ENCODE measurements at places on chromosomes 11 and 22.

DNA sequence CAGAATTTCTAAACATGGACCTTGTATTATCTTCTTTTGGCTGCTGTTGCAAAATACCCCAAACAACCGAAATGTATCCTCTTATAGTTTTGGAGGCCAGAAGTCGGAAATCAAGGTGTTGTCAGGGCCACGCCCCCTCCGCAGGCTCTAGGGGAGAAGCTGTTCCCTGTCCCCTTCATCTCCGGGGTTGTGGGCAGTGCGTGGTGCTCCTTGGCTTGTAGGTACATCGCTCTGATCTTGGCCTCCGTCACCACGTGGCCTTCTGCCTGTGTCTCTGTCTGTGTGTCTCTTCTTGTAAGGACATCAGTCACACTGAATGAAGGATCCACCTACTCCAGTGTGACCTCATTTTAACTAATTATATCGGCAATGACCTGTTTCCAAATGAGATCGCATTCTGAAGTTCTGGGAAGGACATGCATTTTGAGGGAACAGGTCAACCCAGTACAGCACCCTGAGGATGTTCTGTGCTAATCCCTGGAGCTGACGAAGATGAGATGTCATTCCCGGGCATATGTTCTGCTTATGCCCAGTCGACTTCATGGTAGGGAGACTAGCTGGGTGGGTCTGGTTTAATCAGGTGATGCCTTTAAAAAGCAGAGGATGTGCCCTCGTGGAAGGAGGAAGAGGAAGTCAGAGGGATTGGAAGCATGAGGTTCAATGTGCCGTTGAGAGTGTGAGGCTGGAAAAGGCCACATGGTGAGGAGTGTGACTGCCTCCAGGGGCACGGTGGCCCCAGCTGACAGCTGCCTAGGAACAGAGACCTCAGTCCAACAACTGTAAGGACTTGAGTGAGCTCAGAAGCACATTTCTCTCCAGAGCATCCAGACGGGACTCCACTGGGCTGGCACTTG, 531.1 kb downstream of the TBC1D22A start:
- DNase-seq, result no peak

DNA sequence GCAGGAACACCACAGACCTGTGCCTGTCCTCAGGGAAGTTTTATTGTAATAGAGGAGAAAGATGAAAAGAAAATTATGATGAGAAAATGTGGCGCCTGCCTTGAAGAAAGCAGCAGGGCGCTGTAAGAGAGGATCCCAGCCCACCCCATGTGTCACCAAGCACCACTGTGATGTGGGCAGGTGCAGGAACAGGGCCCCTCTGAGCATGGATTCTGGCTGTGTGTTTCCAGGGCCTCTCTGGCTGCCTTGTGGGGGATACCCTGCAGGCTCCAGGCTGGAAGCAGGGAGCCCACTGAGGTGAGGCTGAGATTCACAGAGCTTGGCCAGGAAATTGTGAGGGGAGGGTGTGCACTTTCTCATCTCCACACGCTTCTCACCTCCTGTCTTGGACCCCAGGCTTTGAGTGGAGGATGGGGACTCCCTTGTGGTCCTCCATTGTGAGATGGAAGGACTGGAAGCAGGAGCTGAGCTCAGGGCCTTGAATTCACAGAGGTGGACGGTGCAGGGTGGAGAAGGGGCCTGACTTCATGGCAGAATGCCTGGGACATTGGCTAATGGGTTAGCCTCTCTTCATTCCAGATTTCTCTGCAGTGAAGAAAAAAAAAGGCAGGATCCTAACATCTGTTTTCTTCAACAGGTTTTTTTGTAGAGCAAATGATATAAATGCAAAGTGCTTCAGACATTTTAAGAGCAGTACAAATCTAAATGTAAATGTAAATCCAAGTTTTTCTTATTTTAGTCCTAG, 246.6 kb upstream of the B3GAT1 start:
- DNase-seq, result no peak

DNA sequence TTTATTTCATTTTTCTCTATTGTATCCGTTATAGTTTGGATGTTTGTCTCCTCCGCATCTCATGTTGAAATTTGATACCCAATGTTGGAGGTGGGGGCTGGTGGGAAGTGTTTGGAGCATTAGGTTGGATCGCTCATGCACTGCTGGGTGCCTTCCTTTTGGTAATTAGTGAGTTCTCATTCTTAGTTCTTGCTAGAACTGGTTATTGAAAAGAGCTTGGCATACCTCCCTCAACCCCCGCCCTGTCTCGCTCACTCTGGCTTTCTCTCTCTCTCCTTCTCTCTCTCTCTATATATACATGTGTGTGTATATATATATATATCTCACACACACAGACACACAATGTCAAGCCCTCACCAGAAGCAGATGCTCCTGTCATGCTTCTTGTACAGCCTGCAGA, 978.7 kb downstream of the DLG2 start:
- no peak for DNase-seq

GRCh38 chr11:66689661-66690590, 12.2 kb upstream of the RBM4B start:
- no peak for DNase-seq

DNA sequence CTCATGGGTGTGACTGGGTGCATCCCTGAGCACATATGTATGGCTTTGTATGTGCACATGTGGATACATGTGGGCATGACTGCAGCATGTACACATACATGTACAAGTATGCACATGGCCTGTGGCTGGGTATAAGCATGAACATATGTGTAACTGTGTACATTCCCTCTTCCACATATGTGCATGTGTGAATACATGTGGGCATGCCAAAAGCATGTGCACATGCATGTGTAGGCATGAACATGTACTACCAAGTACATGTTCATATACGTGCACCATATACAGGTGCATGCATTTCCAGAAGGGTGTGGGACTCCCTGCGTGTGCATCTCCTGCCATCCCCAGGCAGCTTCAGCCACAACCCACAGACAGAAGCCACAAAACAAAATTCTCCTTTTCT, 208.2 kb downstream of the MN1 start:
- DNase-seq, result no peak

DNA sequence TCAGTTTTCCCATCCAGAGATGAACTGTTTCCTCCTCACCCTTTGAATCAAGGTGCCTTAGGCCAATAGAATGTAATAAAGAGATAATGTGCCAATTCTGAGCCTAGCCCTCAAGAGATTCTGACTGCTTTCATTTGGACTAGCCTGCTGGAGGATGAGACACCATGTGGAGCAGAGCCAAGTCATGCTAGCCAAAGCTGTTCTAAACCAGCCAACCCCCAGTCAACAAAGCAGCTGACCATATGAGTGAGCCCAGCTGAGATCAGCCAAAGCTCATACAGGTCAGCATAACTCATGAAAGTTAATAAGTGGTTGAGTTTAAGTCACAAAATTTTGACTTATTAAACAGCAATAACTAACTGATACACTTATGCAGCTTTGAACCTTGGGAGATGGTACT, 66.7 kb upstream of the DBX1 start:
- DNase-seq, result no peak
